Aorta (tissue), 5 donors: ENCODE measurements at places on chromosomes 6 and 20. TPM values are rescaled to one million over a fixed set of nuclear protein-coding genes. Genes with fewer than 3 reads are reported as not detected.

DNA sequence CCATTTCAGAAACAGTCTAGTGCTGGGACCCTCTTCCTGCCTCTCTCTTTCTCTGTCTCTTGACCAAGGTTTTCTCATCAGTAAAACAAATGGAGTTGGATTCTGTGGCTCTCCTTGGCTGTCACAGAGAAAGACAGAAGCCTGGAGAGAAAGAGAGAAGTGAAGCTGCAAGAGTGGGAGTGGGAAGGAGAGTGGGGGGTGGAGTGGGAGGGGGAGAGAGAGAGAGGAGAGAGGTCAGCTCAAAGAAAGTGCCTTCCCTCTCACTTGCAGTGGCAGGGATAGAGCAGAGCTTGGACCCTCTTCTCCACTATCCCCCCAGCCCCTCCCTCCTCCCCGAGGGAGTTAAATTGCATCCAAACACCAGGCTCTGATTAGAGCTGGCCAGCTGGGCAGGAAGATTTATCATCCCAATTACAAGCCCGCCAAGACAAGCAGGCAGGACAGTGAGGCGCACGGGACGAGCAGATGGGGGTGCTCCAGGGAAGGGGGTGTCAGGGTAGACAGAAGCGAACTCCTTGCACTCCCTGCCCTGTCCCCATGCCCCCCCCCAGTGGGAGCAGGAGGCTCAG, 74.3 kb downstream of the CD40 start:
- no peaks in the 10 kb centered on the region for H3K4me1 ChIP-seq
- no peaks in the 10 kb centered on the region for H3K36me3 ChIP-seq
- no peak for DNase-seq
- no peak overlapping the region for H3K27ac ChIP-seq

GRCh38 chr6:153015094-153015640, 12.7 kb upstream of the MTRF1L start:
- H3K4me3 ChIP-seq: no peak overlapping the region
- no peaks in the 10 kb centered on the region for H3K36me3 ChIP-seq

ZC2HC1B gene
- not detected for total RNA-seq

- DNase-seq: no peak
- H3K4me3 ChIP-seq: no peak overlapping the region
- no peaks in the 10 kb centered on the region for H3K4me1 ChIP-seq
- H3K27ac ChIP-seq: no peak overlapping the region
These were observed 12.7 kb downstream of the SAYSD1 start for GRCh38 chr6:39102071-39102820.

DNA sequence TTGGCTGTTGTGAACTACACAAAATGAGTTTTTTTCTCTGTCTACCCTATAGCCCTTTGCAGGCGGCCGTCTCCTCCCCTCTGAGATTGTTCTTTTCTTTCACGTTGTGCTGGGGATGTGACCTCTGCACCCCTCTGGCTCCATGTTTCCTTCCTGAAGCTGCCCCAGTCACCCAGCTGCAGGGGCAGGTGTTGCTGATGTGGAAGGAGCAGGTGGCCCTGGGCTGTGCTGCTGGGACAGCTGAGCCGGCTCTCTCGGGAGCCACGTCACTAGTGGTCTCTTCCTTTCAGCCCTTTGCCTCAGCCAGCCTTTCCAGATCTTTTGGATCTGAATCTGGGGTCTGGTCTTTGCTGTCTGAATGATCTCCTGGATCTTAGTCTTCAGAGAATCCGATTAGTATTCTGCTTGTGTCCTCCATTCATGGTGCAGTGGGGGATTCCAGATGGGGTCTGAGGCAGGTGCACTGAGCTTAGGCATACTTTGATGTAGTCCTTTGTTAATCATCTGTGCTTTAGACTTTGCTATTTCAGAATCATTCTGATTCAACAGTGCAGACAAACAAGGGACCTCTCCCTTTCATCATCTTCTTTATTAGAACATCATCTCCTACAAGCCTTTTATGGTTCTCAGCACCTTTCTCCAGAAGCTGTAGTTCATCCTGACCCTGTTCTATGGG, 31.4 kb downstream of the TMEM181 start:
- no peak for DNase-seq
- H3K36me3 ChIP-seq: peaks cover 4% of the 10 kb centered on the region
- H3K4me1 ChIP-seq: no peaks in the 10 kb centered on the region
- no peak overlapping the region for H3K4me3 ChIP-seq

DNA sequence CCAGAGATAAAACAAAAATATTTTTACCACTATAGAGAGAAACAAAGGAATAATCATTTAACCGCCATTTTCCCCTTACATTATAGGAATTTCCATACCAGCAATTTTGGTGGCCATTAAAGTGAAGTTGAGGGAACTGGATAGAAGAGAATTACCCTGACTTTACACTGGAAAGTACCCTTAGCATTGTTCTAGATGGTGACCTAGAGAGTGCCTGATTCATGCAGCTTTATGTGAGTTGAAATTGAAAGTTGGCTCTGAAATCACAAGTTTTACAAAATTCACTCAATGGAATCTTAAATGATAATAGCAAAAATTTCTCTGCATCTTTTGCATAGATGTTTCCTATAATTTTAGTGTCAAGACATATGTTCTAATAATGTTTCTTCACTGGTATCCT, 55.7 kb upstream of the PREP start:
- no peaks in the 10 kb centered on the region for H3K36me3 ChIP-seq
- H3K27me3 ChIP-seq: no peaks in the 10 kb centered on the region
- no peak overlapping the region for H3K4me3 ChIP-seq
- H3K27ac ChIP-seq: no peak overlapping the region
- DNase-seq: no peak
- no peaks in the 10 kb centered on the region for H3K4me1 ChIP-seq

- no peak overlapping the region for H3K27ac ChIP-seq
- H3K4me3 ChIP-seq: no peak overlapping the region
These were observed 9.8 kb downstream of the PAQR8 start for GRCh38 chr6:52371656-52372191.

DNA sequence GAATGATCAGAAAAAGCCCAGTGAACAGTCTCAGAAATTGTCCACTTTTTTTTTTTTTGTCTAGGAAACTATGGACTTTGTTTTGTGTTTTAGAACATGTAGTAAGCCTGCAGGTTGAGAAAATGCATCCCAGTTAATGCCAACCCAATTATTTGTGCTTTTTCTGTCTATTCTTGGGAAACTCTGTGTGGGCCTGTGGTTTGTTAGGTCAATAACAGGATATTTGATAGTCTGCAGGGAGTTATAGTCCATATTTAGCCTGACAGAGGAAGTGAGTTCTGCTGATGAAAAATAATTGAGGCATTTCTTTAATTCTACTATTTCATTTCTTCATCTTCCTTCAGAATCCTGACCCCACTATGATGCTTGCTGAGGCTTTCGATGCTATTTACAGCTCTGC, 154.0 kb upstream of the LAMP5 start:
- DNase-seq: no peak
- no peaks in the 10 kb centered on the region for H3K36me3 ChIP-seq
- no peak overlapping the region for H3K4me3 ChIP-seq

DNA sequence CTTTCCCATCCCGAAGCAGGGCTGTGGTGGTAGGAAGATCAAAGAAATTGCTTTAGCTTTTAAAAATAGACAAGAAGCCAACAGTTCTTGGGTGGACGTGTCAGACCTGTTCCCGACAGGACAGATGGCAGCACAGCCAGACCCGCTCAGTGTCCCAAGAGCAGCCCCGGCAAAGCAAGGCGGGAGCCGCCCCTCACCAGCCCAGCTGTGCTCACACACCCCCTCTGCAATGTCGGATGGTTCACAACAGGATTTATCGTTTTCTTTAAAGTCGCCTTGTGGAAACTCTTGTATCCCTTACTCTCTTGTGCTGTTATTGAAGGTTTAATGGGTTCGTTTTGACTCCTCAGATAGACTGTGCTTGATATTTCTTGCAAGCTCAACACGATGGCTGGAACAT, 302.4 kb downstream of the THBS2 start:
- DNase-seq: no peak
- no peaks in the 10 kb centered on the region for H3K4me1 ChIP-seq
- H3K4me3 ChIP-seq: no peak overlapping the region
- H3K27me3 ChIP-seq: no peaks in the 10 kb centered on the region
- H3K27ac ChIP-seq: no peak overlapping the region
- no peaks in the 10 kb centered on the region for H3K36me3 ChIP-seq

DNA sequence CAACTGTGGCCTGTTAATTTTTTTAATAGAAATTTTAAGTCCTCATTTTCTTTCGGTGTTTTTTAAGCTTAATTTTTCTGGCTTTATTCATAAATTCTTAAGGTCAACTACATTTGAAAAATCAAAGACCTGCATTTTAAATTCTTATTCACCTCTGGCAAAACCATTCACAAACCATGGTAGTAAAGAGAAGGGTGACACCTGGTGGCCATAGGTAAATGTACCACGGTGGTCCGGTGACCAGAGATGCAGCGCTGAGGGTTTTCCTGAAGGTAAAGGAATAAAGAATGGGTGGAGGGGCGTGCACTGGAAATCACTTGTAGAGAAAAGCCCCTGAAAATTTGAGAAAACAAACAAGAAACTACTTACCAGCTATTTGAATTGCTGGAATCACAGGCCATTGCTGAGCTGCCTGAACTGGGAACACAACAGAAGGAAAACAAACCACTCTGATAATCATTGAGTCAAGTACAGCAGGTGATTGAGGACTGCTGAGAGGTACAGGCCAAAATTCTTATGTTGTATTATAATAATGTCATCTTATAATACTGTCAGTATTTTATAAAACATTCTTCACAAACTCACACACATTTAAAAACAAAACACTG, 10.1 kb downstream of the HFE start:
- H3K4me1 ChIP-seq: no peaks in the 10 kb centered on the region
- no peaks in the 10 kb centered on the region for H3K36me3 ChIP-seq
- no peak overlapping the region for H3K4me3 ChIP-seq
- DNase-seq: no peak

- H3K27ac ChIP-seq: no peak overlapping the region
- H3K27me3 ChIP-seq: no peaks in the 10 kb centered on the region
- H3K4me3 ChIP-seq: no peak overlapping the region
- H3K4me1 ChIP-seq: no peaks in the 10 kb centered on the region
These were observed 12.3 kb upstream of the PRIM2 start for GRCh38 chr6:57305107-57305506.

DNA sequence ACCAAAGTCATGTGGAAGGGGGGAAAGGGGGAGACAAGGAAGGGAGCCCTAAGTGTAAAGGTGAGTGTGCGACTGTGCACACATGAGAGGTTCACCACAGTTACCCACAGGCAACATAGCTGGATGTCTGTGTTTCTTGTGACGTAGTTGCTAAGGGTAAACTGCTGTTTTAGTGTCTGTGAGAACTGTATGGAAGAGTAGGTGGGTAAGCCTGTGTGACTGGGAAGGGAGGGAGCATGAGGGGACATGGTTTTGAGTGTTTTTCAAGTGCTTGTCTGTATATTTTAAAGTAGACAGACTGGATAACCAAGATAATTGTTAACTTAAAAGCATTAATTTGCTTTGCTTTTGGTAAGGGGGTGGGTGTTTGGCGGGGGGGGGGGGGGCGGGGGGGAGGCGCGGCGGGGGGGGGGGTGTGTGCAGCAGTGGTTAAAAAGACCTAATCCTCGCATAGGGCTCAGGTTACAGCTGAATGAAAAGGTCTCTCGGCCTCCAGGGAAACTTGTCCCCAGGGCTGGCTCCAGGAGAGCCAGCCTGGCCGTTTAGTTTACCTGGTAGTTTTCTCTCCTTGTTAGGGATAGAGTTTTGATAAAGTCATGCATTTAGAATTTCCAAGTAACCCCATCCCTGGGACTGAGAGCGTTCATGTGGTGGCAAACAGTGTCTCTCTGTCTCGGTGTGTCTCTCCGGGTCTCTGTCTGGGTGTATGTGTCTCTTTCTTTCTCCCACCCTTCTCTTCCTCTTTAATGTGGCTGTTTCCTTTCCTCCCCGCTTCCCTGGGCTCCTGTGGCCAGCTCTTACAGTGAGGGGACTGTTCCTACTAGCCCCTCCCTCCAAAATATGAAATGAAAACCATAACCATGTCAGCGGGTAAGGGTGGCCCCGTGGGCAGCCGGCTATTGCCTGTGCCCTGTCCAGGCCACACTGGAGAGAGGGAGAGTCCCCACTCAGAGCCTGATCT, 3.4 kb downstream of the SCUBE3 start:
- H3K4me3 ChIP-seq: peak overlapping the region; percentile 96
- no peaks in the 10 kb centered on the region for H3K27me3 ChIP-seq
- H3K27ac ChIP-seq: peak overlapping the region; percentile 79
- H3K36me3 ChIP-seq: no peaks in the 10 kb centered on the region
- H3K4me1 ChIP-seq: peaks cover 27% of the 10 kb centered on the region

- H3K27me3 ChIP-seq: no peaks in the 10 kb centered on the region
- H3K4me3 ChIP-seq: no peak overlapping the region
- no peaks in the 10 kb centered on the region for H3K4me1 ChIP-seq
- DNase-seq: no peak
These were observed 65.9 kb upstream of the DDR1 start for GRCh38 chr6:30818391-30818841.

GRCh38 chr6:32882879-32883250, 28.9 kb downstream of the PSMB9 start:
- H3K27me3 ChIP-seq: no peaks in the 10 kb centered on the region
- H3K4me3 ChIP-seq: no peak overlapping the region
- no peak for DNase-seq
- no peaks in the 10 kb centered on the region for H3K36me3 ChIP-seq
- H3K4me1 ChIP-seq: no peaks in the 10 kb centered on the region

DNA sequence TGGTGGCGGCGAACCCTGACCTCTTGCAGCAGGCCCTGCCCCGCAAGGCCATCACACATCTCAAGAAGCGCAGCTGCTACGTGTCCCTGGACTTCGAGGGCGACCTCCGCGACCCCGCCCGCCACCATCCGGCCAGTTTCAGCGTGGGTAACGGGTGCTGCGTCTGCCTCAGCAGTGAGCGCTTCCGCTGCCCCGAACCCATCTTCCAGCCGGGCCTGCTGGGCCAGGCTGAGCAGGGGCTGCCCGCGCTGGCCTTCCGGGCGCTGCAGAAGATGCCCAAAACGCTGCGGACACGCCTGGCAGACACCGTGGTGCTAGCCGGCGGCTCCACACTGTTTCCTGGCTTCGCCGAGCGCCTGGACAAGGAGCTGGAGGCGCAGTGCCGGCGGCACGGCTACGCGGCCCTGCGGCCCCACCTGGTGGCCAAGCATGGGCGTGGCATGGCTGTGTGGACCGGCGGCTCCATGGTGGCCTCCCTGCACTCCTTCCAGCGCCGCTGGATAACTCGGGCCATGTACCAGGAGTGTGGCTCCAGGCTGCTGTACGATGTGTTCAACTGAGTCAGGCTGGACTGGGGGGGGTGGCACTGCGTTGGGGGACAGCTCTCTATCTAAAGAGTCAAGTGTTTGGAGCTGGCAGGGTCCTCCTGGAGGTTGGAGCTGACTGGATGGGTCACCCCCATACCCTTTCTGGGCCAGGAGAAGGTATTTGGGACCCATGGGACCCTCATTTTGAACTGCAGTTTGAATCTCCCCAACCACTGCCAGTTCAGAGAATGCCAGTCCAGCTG, 1.1 kb downstream of the ACTL10 start:
- no peaks in the 10 kb centered on the region for H3K27me3 ChIP-seq
- peak; percentile 85 for DNase-seq
- no peaks in the 10 kb centered on the region for H3K36me3 ChIP-seq
- H3K4me1 ChIP-seq: no peaks in the 10 kb centered on the region
- H3K27ac ChIP-seq: peak overlapping the region; percentile 75

LY6G6D gene
- total RNA-seq: not detected
